ENCODE measurements at places on chromosomes 4 and X. TPM values are rescaled to one million over a fixed set of nuclear protein-coding genes. Genes with fewer than 3 reads are reported as not detected.

TBX22 gene
- 0.18 TPM for total RNA-seq

TMEM154 gene
- total RNA-seq, result 1.5 TPM

- DNase-seq, result no peak
Measured at GRCh38 chr4:184534511-184535391, 60.4 kb upstream of the IRF2 start.

GRCh38 chrX:127490000-127490399 lies 562.2 kb downstream of the ACTRT1 start:
- DNase-seq, result no peak

DNA sequence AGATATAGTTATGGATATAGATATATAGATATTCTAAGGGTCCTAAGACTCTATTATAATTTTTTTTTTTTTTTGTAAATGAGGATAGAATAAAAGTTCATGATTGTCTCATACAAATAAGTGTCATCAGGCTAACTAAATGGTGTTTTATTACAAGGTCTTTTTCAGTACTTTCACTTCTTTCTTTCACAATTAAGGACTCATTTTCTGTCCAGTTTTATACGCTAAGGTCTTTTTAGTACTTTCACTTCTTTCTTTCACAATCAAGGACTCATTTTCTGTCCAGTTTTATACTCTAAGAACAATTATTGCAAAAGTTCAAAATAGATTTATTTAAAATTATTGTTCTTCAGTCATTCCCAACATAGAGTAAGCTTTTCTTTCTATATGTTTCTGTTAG lies 32.7 kb downstream of the RUFY3 start:
- no peak for DNase-seq

DNA sequence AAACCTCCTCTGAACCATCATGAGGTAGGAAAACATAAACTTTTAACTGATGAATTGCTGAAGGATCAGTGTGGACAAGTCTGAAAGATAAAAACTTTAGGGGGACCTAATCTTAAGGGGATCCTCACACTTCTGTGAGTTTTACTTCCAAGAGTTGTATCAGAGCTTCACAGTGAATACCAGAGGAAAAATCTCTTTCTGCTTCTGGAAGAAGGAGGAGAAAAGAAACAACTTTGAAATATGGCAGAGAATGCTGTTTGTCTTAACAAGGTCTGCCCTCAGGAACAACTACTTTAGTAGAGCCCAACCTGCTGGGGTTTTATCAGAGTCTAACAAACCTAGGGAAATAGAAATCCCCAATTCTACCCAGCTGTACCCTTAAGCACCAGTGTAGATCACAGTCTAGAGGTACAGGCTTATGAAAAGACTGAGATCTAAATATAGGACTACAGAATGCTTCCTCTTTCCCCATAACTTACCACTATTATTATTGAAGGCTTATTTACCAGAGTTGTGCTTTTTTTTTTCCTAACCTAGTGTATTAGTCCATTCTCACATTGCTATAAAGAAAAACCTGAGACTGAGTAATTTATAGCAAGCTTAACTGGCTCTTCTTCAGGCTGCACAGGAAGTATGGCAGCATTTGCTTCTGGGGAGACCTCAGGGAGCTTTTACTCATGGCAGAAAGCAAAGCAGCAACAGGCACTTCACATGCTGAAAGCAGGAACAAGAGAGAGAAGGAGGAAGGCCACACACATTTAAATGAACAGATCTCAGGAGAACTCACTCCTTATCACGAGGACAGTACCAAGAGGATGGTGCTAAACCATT lies 167.9 kb downstream of the CAMK2D start:
- DNase-seq, result no peak

GRCh38 chrX:66030505-66031317 lies 9.2 kb downstream of the VSIG4 start:
- DNase-seq, result no peak

DNA sequence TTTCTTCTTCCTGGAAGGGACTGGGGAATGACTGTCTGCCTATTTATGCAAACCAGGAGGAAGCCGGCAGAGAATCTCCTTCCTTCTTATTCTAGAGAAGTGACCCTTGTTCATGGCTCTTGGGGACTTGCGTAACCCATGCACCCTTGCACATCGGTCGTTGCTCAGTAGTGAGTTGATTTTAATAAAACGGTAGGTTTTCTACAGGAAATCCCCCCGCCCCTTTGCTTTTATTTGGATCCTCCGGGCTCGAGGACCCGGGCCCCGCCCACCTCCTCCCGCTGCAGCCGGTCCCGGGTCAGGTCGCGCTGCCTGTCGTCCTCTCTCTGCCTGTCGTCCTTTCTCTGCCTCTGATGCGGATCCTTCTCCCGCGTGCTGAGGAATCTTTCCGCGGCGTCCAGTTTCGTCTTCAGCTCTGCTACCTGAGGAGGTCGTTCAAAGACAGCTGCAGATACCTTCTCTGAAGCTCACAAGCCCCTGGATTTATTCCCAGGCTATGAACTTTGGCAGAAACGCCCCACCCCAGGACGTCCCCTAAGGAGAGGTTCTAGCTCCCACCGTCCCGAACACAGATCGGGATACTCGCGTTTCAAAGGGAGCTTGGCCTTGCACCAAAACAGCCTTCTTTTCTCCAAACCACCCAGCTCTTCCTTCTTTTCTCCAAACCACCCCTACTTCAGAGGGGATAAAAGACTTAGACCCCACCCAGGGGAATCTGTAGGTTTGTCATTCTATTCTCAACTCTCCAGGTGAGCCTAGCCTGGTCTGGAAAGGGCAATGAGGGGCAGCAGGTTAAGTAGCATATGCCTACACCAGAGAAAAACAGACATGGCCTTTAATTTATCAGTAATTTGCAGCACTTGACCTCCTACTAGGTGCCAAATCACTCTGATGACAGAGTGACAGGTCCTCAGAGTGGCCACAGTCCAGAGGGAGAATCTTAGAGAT lies 7.0 kb downstream of the TNIP3 start:
- no peak for DNase-seq

GRCh38 chr4:98293104-98293887 lies 32.1 kb downstream of the RAP1GDS1 start:
- DNase-seq, result no peak

GRCh38 chrX:134482371-134482770 lies 22.4 kb downstream of the HPRT1 start:
- no peak for DNase-seq

- no peak for DNase-seq
Measured at GRCh38 chrX:9646471-9647224, 119.0 kb downstream of the GPR143 start.

- no peak for DNase-seq
Measured at GRCh38 chrX:10177601-10178000, 20.8 kb downstream of the CLCN4 start.

- DNase-seq, result no peak
Measured at GRCh38 chr4:142092941-142093340, 456.6 kb downstream of the IL15 start.

GRCh38 chr4:109969919-109970318 lies 57.2 kb downstream of the EGF start:
- no peak for DNase-seq

GRCh38 chr4:40617872-40618271 lies 11.8 kb downstream of the RBM47 start:
- DNase-seq, result no peak

DNA sequence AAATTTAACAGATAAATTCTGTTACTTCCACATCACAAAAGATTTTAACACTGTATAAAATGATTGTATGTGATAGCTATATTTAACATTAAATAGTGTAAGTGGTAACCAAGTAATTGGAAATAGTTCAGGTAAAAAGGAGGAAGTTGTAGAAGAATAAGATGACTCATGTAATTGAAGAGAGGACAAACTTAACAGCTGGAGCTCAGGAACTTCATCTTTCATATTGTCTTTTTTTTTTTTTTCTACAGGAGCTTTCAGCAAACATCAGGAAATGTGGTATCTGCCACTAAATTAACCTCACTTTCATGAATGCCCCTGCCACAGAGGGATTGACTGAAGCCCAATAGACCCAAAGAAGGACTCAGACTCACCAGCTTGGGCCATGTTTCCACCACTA lies 188.4 kb upstream of the VEGFC start:
- no peak for DNase-seq
